ENCODE measurements at places on chromosomes 6 and 20. TPM values are rescaled to one million over a fixed set of nuclear protein-coding genes. Genes with fewer than 3 reads are reported as not detected.
A peak's percentile ranks its signal among the peaks of the same experiment; 100 is the strongest.

Gene WFDC9
- not detected for total RNA-seq

GRCh38 chr6:130969166-130969565 is 93.9 kb downstream of the EPB41L2 start:
- no peak for DNase-seq

GRCh38 chr20:37282556-37282955 is 6.9 kb upstream of the MANBAL start:
- DNase-seq: peak; percentile 47

- DNase-seq: no peak
Measured at GRCh38 chr20:52724541-52724940, 247.6 kb upstream of the TSHZ2 start.

Gene CD93
- 0.03 TPM for total RNA-seq

- DNase-seq: no peak
Measured at GRCh38 chr6:24927985-24928745, 7.6 kb downstream of the RIPOR2 start.

- no peak for DNase-seq
Measured at GRCh38 chr6:45645302-45645701, 267.6 kb upstream of the SUPT3H start.

DNA sequence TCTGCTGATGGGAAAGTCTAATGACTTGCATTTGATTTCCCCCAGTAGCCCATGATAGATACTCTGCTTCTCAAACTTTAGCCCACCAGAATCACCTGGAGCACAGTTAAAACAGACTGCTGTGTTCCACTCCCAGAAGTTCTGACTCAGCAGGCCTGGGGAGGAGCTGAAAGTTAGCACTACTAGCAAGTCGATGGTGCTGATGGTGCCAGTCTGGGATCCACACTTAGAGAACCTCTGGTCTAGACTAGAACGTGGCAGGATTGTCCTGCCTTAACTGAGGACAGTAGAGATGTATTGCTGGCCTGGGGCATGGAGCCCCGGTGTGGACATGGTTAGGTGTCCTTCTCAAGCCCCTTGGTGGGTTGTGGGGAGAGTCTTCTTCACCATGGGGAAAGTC is 8.7 kb downstream of the TOX2 start:
- DNase-seq: no peak

Data from HT1080 (cell line).